ENCODE measurements at places on chromosomes 2 and 18.

- no peak for DNase-seq
Measured at GRCh38 chr2:5933669-5934068, 241.5 kb downstream of the SOX11 start.

GRCh38 chr2:41922177-41922576 is 125.6 kb upstream of the PKDCC start:
- no peak for DNase-seq

DNA sequence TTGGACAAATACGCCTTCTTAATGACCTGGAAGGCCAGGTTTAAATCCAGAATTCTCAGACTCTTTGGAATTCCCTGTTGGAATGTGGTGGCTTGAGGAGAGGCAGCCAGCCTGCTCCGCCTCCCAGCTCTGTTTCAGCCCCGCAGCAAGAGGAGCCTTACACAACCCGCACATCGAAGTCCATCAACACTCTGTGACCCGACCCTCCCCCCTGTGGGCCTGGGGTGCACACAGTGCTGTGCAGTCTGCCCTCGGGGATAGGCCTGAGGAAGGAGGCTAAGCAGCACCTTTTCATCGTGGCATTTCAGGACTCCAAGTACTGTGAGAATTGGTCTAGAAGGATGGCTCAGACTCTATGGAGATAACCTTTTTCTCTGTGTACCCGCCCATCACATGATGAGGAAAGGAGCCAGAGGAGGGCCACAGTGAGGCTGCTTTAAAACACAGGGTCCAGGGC is 73.7 kb downstream of the GREB1L start:
- no peak for DNase-seq

DNA sequence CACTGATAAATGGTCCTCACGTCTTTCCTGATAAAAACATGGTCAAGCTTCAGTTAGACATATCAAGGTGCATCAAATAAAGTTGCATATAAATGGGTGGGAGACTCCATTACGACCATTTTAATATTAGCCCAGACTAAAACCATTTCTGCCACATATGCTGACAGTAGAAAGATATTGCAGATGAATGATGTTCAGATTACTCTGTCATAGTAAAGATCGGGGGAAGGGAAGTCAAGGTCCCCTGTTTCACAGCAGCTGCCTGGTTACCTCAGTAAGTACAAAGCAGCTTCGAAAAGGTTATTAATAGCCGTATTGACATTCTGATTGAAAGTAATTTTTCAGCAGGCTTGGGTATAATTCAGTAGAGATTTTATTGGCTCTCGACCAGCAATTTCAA is 927.7 kb upstream of the CDH2 start:
- DNase-seq: no peak

DNA sequence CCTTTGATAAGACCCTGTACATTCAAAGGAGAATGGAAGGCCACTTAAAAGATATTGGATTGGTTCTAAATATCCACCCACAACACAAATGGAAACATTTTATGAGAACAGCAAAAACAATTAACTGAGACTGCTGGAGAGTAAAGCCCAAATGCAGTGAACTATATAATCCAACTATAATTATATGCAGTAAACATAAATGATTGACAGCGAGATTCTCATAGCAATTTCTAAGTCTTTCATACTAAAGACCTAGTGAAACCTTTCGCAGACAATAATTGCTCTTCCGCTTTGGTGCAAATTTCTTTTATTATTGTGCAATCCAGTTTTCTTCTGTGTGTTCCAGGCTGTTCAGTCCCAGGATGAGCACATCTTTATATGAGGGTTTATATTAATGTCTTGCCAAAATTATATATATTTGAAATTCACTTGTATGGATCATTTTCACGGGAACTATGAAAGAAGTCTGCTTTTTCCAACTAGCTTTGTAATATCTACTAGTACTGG is 190.9 kb downstream of the ST6GAL2 start:
- DNase-seq: no peak

GRCh38 chr2:183375821-183376220 is 251.6 kb downstream of the NUP35 start:
- no peak for DNase-seq

DNA sequence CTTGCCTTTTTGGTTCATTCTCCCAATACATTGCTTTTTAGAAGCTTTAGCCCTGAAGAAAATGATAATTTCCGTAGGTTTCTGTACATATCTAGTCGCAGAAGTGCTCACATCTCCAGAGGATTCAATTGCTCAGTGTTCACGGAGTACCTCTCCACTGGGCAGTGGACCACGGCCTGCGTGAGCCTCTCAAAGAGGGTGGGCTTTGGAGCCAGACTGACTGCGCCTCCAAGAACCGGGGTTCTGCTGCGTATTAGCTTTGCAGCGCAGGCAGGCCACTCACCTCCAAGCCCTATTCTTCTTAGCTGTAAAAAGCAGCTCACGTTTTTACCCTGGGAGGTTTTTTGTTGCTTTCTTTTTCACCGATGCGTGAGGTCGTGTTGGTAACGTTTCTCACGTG is 35.4 kb downstream of the NTSR2 start:
- no peak for DNase-seq

DNA sequence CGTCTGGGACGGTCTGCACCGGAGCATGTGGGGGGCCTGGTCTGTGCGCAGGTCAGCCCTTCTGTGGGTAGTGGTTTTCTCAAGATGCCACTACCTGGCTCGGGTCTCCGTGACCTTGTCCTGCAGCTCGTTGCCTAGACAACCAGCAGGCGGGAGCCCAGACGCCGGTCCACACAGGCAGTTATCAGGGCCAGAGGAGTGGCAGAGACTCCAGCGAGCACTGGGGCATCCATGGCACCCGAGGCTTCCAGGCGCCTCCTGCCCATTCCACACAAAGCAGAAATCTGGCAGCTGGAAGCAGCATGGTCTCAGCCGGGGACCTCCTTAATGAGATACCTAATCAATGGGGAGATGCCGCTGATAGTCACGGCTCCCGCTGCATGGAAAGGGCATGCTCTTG is 156.1 kb downstream of the FAM210A start:
- no peak for DNase-seq

DNA sequence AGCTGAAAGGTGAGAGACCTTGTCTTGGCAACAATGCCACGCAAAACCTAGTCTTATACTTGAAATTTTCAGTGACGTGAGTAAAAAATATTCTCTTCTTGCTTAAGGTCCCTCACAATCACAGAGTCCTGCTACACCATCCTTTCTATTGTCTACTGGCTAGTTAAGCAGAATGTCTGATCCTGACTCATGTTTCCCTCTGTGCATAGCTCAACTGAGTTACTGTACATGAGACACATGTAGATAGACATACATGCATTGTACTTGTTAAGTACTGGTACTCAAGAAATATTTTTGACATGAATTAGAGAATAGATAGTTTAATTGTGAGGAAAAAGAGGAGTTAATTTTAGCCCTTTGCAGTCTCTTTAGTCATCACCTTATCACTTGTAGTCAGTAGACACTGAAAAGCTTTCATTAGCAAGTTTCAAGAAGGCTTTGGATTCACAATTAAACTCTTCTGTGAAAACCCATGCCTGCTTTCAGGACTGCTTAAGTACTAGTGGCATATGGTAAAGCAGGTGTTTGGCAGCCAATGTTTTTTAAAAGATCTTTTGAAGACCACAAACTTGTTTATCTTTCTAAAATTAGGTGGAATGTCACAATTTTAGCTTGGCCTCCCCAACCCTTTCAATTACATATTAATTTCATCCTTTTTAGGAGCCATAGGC is 158.7 kb upstream of the CCDC150 start:
- DNase-seq: no peak

- DNase-seq: no peak
Measured at GRCh38 chr18:42157878-42158277, 202.8 kb downstream of the PIK3C3 start.

- no peak for DNase-seq
Measured at GRCh38 chr2:45169339-45170190, 160.3 kb upstream of the SIX2 start.

- no peak for DNase-seq
Measured at GRCh38 chr2:219551441-219552381, 7.9 kb downstream of the TMEM198 start.

GRCh38 chr2:18924886-18925285 is 335.5 kb upstream of the NT5C1B start:
- no peak for DNase-seq

DNA sequence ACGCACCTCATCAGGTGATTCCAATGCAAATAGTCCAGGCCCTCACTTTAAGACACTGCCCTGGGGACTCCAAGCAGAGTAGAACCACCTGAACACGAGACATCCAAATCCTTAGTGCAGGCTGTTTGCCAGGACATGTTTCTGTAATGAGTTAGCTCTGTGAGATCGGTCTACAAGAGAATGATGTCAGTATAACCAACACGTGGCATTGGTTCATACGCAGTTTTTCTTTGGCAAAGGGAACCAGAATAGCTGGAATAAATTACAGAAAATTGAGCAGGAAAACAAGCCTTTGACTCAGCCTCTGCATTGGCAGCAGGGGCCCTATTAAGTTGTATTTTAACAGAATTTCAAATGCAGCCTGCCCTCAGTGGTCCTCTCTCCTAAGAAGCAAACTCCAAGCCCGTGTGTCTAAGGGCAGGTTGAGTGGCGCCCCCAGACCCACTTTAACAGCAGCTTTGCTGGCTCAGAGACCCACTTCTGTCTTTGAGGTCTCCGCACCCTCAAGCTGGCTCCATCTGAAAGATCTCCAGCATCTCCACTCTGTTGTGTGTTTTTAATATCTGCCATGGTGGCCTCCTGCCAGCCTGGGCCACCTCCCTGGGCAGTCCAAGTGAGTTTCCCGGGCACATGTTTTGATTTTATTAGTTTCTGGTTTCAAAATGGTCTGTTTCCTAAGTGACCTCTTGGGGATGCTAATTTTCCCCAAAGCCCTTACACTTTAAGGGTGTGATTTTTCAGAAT is 61.3 kb downstream of the ALPK2 start:
- DNase-seq: no peak

DNA sequence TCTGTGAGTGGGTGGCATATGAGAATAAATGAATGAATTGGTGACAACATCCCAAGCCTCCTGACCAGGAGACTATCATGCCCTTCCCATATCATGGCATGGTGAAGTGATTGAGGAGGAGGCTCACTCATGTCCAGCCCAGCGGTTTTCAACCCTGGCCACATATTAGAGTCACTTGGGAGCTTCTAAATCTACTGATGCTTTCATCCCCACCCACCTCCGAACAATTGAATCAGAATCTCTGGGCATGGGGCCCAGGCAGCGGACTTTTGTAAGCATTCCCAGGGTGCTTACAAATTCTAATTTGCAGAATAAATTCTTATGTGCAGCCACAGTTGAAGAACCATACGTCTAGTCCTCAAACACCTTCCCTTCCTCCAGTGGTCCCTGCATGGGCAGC is 81.7 kb upstream of the SEC11C start:
- DNase-seq: no peak

DNA sequence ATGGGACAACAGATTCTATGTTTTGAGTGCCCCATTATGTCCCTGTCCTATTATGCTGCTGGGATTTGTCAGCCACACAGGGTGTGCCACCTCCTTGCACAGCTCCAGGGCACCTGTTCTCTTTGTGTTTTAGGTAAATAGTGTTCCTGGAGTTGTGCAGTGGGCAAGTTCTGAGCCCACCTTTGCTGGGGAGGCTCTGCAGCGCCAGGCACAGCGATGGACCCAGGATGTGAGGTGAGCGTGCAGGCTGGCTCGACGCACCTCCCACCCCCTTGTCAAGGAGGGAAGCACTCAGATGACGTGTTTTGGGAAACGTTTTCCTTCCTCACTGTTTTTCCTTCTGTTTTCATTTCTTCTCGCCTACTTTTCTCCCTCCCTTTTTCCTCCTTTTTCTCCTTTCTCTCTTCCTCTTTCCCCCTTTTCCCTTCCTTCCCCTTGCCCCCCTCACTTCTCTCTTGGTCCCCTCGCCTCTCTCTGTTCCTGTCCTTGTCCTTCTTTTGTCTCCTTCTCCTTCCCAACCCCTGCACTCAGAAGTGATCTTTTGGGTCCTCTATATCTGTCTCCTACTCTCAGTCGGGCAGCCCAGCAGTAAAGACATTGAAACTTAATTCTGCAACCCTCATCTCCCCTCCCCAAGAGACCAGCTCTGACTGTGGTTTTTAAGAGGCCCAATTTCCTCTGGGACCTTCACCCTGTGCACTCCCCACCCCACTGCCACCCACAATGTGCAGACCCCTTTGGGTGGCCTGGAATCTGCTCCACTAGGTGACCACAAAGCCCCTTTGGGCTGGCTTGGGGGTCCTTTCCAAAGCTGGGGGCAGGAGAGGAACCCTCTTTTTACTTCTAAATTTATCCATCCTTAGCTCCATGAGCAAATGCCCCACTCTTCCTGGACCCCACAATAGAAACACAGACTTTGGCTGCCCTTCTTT is 104.0 kb downstream of the MCFD2 start:
- no peak for DNase-seq

DNA sequence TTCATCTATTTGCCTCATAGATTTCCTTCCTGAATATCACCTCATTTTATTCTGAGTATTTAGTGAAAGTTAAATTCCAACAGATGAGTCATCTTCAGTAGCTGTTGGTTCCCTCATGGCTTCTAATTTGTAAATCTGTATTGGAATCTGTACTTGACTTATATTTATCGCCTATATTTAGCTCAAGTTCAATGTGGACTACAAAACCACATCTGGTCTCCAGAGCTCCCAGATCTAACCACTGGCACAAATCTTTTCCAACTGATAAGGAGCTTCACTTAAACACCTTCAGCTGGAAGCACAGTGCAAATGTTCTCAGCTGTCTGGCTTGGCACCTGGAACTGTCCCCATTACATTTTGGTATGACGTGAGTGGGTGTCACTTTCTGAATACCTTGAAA is 82.8 kb upstream of the DSEL start:
- no peak for DNase-seq

GRCh38 chr18:67639872-67640271 is 123.4 kb upstream of the DSEL start:
- DNase-seq: no peak

GRCh38 chr2:122815120-122815519 is 1059.7 kb downstream of the TSN start:
- no peak for DNase-seq

DNA sequence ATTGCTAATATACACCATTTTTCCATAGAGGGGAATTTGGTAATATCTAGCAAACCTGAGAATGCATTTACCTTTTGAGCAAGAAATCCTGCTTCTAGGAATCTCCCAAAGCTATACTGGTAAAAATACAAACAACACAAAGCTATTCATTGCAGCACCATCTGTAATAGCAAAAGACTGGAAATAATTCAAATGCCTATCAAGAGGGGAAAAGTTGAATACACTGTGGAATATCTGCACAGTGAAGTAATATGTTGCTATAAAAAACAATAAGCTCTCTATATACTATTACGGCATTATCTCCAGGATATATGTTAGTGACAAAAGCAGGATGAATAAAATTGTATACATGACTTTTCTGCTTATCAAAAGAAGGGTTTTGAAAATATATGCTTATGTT is 112.3 kb upstream of the CHAC2 start:
- DNase-seq: no peak

DNA sequence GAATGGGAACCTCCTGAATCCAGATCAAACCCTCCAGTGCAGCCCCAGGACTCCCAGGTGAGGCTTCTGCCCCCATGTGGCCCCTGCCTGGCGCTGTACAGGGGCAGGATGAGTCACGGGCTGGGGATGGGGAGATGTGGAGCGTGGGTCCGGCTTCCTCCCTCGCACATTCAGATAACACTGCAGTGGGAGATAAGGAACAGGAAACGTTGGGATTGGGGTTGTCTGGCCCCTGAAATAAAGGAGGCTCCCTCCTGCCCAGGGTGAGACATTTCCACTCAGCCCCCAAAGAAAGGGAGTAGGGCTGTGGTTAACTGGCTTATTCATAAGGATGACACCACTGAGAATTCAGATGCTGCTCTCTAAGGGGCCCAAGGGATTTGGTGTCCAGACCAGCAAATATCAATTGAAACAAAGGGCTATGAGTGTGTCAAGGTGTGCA is 30.7 kb downstream of the IGFBP5 start:
- no peak for DNase-seq
